ENCODE measurements at places on chromosomes 16 and 17.

GRCh38 chr17:62668091-62668804 lies 40.8 kb downstream of the MRC2 start:
- no peak for DNase-seq

DNA sequence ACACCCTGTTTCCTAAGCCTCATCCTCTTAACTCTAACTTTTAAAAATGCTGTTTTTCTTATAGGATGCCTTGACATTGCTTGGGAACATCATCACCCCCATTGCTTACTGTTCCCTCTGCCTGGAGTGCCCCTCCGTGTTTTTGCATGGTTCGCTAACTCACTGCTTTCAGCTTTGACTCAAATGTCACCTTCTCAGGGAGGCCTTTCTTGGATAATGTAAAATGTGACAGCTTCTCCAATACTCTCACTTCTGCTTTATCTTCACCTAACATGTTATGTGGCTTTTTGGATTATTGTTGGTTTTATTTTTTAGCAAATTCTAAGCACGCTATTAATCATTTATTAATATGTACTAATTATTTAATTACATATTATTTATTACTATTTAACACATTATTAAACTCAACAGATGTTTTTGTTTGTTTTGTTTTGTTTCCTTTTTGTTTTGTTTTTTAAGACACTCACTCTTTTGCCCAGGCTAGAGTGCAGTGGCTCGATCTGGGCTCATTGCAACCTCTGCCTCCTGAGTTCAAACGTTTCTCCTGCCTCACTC lies 3.8 kb downstream of the CRYM start:
- DNase-seq = no peak

DNA sequence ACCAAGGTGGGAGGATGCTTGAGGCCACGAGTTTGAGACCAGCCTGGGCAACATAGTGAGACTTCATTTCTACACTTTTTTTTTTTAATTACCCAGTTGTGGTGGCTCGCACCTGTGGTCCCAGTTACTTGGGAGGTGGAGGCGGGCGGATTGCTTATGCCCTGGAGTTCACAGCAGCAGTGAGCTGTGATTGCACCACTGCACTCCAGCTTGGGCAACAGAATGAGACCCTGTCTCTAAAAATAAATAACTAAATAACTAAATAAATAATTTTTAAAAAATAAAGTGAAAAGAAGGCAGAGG lies 9.3 kb downstream of the DNAI2 start:
- no peak for DNase-seq

DNA sequence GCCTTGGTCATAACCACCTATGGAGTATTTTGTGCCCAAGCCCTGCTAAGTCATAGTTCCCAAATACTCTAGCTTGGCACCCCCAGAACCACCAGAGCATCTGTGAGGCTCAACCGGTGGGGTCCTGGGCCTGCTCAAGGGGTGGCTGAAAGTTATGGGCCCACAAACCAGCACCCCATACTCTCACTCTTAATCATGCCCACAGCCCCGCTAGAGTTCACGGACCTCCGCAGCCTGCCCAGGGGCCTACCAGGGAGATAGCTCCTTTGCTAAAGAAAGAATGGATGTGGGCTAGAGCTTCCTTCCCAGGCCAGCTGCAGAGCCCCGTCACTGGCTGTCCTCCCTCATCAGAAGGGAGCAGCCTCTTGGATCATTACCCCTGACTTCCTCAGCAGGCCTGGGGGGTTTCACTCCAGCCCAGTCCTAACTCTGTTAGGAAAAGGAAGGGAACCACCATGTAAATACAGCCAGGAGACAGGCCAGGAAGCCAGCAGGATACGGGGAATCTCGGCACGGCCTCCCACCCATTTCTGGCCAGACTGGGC lies 1.4 kb downstream of the GIT1 start:
- DNase-seq = no peak

DNA sequence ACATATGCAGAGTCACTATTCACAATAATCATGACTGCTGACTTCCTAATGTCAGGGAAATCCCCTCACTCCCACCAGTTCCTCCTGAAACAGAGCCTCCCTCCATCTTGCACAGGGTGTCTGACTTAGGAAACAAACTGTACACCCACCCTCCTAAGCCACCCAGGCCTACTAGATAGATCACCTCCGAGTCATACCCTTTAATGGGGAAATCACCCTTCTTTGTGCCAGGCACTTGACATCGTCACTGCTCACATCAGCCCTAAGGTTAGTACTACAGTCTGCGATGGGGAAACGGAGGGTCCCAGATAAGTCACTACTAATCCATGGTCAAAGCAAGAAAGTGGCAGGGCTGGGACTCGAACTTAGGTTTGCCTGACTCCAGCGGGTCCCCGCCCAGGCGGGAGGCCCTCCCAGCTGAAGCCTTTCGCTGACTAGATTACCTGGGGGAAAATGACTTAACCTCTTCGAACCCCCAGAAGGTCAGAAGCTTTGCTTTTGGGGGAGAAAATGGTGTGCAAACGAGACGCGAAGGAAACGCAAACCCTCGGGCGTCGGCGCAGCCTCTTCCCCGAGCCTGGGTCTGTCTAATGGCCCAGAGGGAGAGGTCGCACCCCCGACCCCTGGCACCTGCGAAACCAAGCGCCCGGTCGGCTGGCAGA lies 3.4 kb upstream of the MLLT6 start:
- peak; percentile 75 for DNase-seq

GRCh38 chr17:12301551-12301950 lies 280.9 kb downstream of the MAP2K4 start:
- no peak for DNase-seq

DNA sequence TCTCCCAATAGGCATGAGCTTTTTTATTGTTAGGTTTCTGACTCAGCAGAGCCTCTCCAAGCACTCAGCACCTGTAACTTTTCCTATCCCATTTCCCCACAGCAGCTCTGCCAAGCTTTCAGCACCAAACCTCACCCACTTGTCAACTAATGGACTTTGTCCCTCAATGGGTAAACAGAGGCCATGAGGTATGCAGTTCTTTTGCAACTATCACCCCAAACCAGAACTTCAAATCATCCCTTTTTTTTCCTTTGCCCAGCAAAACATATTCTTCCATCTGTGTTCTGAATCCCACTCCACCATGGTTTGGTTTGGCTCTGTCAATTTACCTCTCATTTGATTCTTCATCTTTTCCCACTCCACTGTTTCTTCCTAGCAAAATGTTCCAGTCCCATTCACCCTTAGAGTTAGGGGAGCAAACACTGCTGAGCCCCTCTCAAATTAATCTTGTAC lies 58.1 kb downstream of the TOX3 start:
- no peak for DNase-seq

GRCh38 chr17:46179375-46179999 lies 13.7 kb downstream of the KANSL1 start:
- no peak for DNase-seq

GRCh38 chr17:5975661-5976060 lies 94.5 kb upstream of the WSCD1 start:
- no peak for DNase-seq

Measured in activated CD4-positive, alpha-beta memory T cell treated with anti-CD3 and anti-CD28 coated beads, Interleukin-2, amount 10 ng/mL, durations not matched to agents 7 days and 5 days (primary cell).